ENCODE measurements at places on chromosomes 3 and 15.

- no peak for DNase-seq
These were observed 5.4 kb downstream of the ACOX2 start for GRCh38 chr3:58531555-58531954.

GRCh38 chr3:48413611-48414010, 16.3 kb downstream of the PLXNB1 start:
- DNase-seq = no peak

DNA sequence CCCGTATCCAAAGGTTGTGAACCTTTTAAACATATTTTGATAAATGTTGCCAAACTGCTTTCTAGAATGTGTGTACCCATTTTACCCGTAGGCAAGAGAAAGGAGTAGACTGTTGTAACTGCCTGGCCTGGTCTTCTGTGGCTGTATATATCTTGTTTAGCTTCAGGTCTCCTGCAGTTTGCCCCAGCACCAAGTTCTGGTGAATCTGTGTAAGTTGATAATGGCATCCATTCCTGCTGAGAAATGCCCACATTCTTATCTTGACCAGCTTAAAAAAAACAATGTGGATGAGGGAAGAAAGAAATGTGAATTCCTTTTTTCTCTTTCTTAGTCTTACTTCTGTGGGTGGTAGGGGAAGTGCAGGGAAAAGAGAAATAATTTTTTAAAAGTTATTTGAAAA, 53.3 kb upstream of the TLE3 start:
- DNase-seq = no peak

GRCh38 chr15:78069052-78069414, 8.5 kb downstream of the TBC1D2B start:
- no peak for DNase-seq

DNA sequence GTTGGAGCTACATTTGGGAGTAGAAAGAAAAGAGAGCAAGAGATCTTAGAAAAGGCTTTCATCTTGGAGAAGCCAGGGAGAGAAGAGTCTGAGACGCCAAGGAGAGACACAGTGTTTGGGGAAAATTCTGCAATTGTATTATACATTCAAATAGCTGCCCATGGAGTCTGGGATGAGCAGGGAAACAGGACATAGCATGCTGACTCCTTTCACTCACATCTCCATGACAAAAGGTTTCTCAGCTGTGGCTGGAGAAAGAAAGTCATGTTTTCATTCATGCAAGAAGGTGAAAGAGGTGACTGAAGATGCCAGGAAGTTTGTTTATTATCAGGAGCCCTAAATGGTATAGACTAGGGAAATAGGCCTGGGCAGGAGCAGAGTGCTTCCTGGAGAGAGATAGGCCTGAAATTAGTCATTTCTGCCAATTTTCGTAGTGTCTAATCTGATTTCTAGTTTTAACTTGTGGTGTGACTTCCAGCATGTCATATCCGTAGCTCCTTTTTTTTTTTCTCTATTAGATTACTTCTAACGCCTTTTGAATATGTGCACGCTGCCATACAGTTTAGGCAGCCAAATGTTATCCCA, 34.1 kb downstream of the ACP3 start:
- DNase-seq = no peak

DNA sequence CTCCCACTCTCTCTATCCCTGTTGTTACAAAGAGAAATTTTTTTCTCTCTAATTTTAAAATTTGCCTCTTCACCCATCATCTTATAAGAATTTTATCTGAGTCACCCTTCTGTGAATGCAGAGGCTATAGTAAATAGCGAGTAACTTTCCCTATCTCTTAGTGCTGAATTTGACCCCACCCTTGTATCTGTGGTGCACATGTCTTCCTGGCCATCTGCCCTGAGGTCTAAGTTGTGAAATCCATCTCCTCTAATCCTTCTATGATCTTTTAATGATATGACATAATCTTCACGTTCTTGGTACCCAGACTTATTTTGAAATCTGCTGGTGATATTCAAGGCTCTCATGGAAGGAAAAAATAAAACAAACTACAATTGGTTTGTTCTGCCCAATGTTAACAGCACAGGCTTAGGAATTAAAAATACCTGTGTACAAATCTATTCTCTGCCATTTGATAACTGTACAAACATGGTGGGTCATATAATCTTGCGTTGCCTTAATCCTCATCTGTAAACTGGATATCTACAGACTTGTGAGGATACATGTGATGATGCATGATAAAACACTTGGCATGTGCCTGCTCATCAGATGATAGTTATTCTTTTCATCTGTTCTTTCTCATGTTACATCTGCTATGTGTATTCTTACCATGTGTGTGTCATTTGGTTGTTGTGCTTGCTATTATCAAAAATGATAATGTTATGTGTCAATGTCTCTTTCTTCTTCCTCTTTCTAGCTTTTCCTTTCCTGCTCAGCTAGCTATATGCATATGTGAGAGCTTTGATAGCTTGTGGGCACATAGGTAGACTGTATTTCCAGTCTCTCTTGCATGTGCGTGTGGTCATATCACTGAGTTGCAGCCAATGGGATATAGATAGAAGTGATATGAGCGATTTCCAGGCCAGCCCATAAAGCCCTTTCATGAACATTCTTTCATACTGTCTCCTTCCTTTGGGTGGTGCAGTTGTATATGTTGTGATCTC, 13.7 kb upstream of the CCR3 start:
- DNase-seq = no peak

DNA sequence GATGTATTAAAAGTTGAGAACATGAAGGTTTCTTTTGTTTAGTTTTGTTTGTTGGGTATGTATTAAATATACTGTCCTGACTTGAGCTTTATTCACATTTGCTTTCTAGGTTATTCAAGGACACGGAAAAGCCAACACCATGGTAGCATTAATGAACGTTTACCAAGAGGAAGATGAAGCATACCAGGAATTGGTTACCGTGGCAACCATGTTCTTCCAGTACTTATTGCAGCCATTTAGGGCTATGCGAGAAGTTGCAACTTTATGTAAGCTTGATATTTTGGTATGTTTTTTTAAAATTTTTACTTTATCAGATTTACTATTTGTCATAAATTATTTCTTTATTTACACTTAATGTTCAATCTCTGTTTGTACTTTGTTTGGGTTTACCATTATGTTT, 3.6 kb downstream of the WHAMM start:
- DNase-seq = no peak

All from NCI-H510A (cell line).